Bronchial epithelial cell (primary cell): ENCODE measurements at places on chromosomes 6 and 20.

DNA sequence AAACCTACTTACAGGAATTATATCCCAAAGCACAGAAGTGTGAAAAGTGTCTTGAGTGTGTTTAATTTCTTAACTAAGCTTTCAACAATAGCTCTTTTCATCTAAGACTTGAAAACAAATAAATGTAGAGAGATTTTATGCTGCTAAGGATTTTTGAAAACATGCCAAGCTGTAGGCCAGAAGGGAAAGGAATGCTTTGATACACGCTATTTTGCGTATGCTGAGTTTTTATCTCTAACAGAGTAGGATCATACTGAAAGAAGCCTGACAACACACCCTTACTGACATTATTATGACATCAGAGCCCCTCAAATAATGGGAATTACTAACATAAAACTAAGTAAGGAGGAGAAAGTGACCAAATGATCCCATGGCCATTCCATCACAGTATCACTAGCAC, 265.5 kb downstream of the KHDC1L start:
- no peak for DNase-seq

DNA sequence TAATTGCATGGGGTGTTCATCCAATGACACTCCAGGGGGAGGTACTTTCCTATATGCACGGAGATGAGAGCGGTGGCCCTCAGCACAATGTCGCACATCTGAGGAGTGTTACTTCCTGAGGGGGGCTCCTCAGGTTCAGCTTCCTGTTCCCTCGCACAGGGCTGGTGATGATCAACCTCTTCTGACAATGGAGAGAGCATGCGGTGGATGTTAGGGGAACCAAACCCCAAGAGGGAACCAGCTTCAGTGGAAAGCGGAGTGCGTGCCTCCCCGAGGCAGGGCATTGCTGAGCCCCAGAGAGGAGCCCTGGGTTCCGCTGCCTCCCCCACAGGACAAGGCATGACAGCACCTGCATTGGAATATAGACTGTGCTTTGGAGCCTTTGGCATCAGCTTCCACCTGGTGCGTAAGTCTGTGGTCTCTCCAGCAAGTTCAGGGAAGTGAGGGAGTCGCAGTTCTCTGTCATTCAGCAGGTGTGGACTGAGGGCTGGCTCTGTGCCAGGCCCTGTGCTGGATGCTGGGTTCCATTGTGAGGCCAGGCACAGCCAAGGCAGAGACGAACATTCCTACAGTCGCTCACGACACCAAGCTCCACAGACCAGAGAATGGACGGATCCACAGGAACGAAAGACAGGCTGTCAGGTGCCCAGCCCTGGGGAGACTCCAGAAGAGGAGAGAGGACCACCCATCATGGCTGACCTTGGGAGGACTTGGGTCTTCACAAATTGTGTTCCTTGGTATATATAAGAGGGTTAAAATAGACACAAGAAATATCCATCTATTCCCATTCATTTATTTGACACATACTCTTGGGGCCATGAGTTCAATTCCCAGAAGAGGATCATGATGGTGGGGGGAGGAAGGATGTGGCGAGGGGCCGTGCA, 3.9 kb upstream of the ZNF831 start:
- peak; percentile 2 for DNase-seq

DNA sequence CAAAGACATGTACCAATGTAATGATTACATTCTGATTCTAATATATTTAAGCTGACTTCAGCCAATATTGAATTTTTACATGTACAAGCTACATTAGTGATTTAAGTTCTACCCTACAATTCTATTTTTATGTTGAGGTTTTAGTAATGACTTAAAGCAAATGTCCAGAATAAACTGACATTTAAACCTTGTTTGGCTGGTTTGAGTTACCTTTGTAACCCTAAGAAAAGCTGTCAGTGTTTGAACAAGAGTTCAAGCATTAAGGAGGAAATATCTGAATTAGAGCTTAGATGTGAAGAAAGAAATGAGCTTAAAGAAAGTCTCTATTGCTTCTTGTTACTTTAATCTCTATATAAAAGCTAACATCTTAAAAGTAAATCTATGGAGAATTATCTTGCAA, 710.6 kb upstream of the EPHA7 start:
- DNase-seq = no peak

DNA sequence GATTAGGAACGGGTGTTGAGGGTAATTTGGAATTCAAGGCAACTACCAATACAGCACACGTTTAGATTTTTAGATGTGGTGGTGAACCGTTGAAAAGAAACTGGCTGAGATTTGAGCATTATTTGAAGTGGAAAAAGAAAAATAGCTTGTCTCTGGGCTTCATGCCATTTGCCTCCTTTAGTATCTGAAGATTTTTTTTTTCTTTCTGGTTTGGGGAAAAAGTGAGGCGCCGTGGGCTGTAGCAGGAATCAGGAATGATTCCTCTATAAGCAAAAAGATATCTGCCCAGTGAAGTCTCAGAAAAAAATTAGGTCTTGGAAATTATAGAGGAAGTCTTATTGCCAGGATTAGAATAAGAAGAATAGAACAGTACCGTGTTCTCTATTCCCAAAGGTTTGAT, 88.5 kb downstream of the RPS12 start:
- DNase-seq = no peak

GRCh38 chr6:158019416-158019815, 37.8 kb downstream of the SYNJ2 start:
- no peak for DNase-seq

DNA sequence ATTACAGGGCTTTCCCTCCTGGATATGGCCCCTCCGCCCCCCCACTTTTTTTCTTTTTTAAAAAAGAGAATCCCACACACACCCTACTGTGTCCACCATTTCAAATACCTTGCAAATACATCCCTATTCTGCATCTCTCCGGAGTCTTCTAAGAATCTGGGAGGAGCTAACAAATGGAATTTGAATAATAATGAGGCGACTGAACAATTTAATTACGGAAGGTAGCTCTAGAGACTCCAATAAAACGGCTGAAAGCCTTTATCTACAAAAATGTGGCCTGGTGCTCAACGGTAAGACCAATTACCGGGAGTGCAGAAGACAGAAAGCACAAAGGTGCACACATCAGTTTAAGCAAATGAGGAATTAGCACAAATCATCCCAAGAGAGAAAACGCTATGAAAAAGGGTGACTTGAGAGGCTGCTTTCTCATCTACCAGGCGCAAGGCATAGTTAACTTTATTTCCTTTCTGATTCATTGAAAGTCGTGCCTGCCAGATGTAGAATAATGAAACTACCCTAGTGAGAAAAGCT, 1.8 kb downstream of the RRAGD start:
- DNase-seq = no peak

DNA sequence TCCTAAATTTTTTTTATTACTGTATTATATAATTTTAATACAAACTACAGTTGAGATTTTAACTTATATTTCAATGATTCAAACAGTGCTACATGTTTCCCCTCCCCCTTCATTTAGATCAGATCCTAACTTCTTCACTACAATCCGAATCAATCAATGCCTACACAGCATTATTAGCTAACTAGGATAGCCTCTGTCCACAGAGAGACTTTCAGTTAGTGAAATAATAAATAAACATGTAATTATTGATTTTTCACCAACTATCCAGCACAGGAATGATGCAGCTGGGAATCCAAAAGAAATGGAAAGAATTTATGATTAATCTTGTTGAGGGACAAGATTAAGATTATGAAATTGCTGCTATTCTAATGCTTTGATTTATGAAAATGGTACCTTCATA, 163.7 kb downstream of the PHF3 start:
- DNase-seq = no peak

- peak; percentile 65 for DNase-seq
Observed at GRCh38 chr6:252775-253535, 39.3 kb upstream of the DUSP22 start.

GRCh38 chr20:23403751-23404150, 17.5 kb downstream of the NAPB start:
- no peak for DNase-seq

- no peak for DNase-seq
Observed at GRCh38 chr6:72561629-72562028, 60.2 kb upstream of the KCNQ5 start.

- no peak for DNase-seq
Observed at GRCh38 chr6:5315881-5316280, 54.6 kb downstream of the FARS2 start.
